ENCODE measurements at places on chromosomes 6 and 20.

DNA sequence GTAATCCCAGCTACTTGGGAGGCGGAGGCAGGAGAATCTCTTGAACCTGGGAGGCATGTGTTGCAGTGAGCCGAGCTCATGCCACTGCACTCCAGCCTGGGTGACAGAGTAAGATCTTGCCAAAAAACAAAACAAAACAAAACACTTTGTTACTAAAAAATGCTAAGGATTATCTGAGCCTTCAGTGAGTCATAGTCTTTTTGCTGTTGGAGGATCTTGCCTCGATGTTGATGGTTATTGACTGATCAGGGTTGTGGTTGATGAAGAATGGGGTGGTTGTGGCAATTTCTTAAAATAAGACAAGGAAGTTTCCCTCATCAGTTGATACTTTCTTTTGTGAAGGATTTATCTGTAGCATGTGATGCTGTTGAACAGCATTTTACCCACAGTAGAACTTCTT, 196.8 kb upstream of the HDDC2 start:
- no peak for DNase-seq

GRCh38 chr6:153781306-153781705, 257.7 kb upstream of the OPRM1 start:
- DNase-seq = no peak

- peak; percentile 59 for DNase-seq
Measured at GRCh38 chr6:132404736-132405135, 3.5 kb upstream of the MOXD1 start.

GRCh38 chr6:14927398-14927797, 318.5 kb upstream of the JARID2 start:
- no peak for DNase-seq

DNA sequence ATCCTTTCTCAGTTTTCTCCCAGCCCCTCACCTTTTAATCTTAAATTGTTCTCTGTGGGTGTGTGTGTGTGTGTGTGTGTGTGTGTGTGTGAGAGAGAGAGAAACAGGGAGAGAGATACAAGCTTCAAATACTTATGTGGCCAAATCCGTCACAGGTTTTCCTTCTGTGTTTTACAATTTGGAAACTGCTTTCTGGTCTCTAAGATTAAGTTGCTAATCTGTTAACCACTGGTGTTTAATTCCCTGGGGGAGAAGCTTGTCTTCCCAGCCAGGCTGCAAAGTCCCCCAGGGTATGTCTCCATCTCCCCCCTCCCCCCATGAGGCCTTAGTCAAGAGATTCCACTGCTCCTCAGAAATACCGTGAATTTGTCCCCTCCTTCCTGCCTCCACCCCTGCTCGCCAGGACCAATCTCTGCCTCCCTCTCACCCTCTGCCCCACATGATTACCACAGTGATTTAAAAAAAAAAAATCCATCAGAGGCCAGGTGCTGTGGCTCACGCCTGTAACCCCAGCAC, 49.0 kb downstream of the RIPOR3 start:
- peak; percentile 36 for DNase-seq

GRCh38 chr6:122803171-122803661, 14.2 kb downstream of the SMPDL3A start:
- DNase-seq = peak; percentile 85

GRCh38 chr6:190596-191395, 101.5 kb upstream of the DUSP22 start:
- no peak for DNase-seq

DNA sequence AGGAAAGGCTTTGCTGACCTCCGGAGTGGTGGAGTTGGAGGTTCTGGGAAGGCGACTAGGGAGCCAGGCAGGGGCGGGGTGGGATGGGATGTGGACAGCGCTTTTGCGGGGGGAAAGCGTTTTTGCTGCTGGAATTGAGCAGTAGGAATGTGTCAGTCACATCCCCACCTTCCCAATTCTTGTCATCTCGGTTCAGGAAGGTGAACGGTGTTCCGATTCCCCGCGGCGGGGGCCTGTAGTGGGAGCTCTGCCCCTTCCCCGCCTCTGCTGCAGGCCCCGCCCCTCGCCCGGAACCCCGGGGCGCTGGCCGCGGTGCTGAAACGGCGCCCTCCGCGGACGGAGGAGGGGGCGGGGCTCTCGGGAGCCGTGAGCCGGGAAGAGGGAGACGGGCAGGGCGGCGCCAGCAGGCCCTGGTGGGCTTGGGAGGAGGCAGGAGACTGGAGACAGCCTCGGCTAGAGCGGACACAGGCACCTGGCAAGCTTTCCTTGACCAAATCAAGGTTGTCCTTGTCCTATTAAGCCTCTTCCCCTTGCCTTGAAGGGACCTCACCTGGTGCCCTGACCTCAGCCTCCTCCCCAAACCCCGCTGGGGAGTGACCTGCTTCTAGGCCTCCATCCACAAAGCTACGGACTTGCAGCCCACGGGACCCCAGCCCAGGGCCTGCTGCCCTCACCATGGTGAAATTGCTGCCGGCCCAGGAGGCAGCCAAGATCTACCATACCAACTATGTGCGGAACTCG, at the start of gene LHFPL5:
Gene LHFPL5, plus strand, starts transcription at position 357 of the 741 bp plus-strand sequence. Its CDS starts 319 bp downstream, at position 676.
- peak; percentile 26 for DNase-seq

DNA sequence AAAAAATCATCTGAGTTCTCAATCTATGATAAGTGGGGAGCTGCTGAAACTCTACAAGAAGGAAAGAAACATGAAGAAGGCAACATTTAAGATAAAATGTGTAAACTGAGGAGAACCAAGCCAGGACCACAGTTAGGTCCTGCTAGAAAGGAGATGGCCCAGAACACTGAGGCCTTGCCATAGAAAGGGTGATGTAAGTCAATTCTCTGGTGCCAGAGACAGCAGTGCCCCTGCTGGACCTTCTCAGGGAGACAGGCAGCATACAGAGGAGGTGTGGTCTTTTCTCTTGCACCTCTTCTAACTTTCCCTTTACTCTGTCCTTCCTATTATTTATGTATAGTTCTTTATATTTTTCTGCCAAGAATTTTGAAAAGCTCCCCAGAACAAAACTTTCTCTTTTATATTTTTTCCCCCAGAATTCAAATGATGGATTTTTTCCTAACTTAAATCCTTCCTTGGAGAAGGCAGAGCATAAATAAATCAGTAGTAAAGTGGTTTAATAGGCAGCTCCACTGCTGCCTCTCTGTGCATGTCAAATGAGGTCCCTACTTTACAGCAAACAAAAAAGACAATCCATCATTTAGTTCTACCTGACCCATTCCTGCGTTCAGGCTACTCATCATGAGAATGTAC, 9.0 kb downstream of the UQCC2 start:
- DNase-seq = peak; percentile 81

DNA sequence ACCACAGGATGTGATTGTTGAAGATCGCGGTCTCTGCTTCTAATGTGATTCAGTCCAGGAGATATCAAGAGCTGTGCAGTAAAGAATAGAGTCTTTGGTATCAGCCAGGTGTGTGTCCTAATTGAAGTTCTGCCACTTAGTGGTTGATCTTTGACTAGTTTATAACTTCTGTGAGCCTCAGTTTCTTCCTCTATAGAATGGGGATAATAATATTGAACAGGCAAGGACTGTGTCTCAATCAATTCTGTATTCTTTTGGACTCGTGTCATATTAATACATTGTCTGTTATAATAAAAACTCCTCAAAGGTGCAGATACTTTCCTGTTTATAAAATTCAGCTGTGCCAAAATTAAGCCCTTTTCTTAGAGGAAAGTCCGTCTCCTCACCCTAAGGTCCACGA, 23.1 kb upstream of the NCOA6 start:
- no peak for DNase-seq

- no peak for DNase-seq
Measured at GRCh38 chr6:14294270-14294951, 176.8 kb downstream of the CD83 start.

DNA sequence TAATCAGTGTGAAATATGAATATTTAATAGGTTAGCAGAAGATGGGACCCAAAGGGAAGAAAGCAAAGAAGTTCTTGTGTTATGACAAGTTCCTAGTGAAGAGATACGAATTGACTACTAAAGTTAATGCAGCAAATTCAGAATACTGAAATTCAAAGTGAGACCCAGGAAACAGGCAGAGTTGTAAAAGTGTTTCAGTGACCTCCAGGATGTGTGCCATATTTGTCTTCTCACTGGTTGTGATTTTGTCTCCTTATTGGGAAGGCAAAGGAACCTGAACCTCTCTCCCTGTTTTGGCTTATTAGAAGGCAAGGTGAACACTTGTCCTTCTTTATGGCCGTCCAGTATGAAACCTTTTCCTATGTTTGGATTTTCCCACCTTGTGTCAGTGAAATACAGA, 51.8 kb upstream of the DTNBP1 start:
- no peak for DNase-seq

- DNase-seq = no peak
Measured at GRCh38 chr6:33424855-33425667, 5.2 kb downstream of the SYNGAP1 start.

- DNase-seq = no peak
Measured at GRCh38 chr6:45112711-45113110, 215.4 kb upstream of the RUNX2 start.

GRCh38 chr6:113488812-113489685, 368.1 kb upstream of the MARCKS start:
- peak; percentile 28 for DNase-seq

DNA sequence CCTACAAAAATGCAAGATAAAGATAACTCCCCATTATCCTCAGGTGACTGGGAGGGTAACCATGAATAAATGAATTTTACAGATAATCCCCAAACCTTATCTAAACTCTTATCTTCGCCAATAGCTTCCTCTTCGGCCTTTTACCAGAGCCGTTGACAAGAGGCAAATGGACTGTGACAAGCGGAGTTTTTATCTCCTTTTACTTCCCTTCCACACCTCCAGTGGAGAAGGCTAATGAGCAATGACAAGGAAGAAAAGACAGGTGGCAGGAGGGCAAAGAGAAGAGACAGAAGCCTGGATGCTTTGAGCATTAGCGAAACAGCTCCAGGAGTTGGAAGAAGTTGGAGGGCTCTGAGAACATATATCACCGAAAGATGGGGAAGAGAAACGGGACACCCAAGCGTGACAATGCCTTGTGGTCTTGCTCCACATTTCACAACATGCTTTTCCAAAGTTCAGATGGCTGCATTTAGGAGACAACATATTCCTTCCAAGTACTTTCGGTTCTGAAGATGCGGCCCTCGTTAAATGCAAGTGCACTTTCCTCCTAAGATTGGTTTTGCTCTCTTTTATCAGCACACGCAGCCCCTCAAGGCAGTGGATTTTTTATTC, 69.2 kb downstream of the PRDM1 start:
- no peak for DNase-seq

- peak; percentile 96 for DNase-seq
Measured at GRCh38 chr6:95087394-95088097, 489.8 kb upstream of the MANEA start.

GRCh38 chr20:60465439-60465838, 507.2 kb downstream of the CDH26 start:
- DNase-seq = no peak

GRCh38 chr6:128244751-128245405, 275.5 kb downstream of the PTPRK start:
- DNase-seq = peak; percentile 36

GRCh38 chr6:14108571-14109410, 8.8 kb upstream of the CD83 start:
- DNase-seq = no peak

GRCh38 chr6:20924911-20925543, 390.8 kb downstream of the CDKAL1 start:
- DNase-seq = no peak

Data from choroid plexus epithelial cell (primary cell).